ENCODE measurements at places on chromosomes 1 and 21.

DNA sequence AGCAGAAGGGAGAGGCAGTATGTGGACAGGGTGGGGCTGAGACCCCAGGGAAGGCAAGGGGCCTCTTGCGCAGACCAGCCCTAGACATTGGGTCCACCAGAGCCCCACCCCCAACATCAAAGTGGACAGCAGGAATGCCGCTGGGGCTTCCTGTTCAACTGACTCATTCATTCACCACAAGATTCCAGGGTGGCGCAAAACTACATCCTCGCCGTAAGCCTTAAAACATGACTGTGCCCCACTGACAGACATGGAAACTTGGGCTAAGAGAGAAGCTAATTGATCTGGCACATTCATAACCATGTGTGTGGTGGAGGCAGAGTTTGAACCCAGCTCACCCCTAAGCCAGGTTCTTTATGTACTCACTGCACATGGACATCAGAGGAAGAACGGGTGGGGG, 14.0 kb downstream of the COL16A1 start:
- no peak for DNase-seq

DNA sequence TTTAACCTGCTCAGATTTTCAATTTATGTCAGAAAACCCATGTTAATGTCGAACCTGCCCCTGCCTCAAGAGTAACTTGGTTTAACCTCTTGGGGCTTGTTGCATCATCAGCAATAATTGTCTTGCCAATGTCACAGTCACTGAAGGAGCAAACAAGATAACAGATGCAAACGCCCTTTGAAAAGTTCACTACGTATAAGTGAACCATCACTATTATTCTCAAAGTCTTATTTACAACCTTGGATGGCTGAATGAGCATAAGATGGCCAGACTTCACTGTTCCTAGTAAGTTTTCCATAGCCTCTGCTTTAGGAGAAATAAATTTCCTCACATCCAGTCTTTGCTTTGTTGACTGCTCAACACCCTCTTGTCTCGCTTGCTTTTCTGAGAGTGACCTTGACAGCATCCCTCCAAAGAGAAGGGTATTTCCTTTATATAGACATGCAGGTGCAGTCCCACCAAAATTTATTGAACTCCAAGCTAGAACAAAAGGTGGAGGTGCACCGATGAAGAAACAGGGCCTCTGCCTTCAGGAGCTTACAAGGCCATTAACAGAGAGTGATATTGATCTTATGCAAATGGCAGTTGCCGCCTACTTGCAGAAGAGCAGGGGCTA, 749 bp upstream of the LRIG2 start:
- DNase-seq = no peak

DNA sequence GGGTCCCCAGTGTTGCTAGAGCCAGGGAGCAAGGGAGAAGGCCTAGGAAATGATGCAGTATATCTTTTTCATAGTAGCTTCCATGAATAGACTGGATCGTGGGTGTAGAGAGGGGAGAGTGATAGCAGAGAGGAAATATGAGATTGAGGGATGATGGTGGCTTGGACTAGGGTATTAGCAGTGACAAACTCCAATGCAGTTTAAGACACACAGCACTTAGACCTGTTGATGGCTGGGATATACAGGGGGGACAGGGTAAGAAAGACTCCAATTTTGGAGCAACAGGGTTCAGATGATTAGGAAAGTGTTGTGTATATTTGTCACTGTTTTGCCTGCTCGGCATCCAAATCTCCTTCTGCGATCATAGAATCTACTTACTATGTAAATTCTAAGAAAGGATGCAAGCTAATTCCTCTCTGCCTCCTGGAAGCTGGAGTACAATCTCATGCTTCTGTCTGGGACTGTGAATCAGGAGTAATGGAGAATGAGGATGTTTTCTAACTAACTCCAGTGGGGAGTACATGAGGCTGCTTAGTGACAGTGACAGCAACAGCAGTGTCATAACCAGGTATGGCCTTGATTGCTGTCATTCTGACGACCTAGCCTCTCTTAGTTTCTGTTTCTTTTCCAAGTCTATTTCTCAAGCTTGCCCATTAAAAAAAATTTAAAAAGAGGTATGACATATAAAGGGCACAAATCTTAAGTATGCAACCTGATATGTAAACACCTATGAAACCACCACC, 47.5 kb downstream of the SYDE2 start:
- DNase-seq = no peak

- no peak for DNase-seq
Measured at GRCh38 chr1:199981584-199981983, 45.9 kb upstream of the NR5A2 start.

DNA sequence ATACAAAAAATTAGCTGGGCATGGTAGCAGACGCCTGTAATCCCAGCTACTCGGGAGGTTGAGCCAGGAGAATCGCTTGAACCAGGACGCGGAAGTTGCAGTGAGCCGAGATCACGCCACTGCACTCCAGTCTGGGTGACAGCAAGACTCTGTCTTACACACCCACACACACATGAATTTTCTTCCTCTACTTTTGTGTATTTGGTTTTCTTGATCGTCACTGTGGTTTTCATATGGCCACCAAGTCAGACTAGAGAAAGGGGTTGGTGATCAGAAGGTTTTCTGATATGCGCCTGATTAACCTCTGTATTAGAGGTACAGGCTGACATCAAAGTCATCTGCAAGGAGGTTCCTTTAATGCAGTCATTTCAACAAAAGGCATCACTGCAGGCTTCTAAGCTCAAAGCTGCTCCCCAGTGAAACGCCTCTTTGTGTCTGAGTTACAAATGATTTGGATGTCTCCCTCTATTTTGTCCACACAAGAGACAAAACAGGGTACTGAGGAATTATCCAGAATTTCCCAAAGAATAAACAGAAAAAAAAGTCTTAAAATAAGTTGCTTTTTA, 11.1 kb downstream of the SH2D1B start:
- no peak for DNase-seq

DNA sequence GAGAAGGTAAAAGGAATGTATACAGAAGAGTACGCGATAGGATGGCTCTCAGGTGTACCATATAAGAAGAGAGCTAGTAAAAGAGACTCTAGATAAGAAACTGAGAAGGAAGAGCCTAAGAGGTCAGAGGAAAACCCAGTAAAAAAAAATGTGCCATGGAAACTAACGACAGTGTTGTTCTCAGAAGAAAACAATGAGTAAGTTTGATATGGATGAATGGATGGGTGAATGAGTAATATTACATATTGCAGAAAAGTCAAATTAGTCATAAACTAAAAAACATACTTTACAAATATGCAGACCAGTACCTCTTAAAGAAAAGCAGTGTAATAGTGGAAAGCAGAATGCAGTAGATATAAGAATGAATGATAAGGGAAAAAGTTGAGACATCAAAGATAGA, 316.2 kb downstream of the HMCN1 start:
- no peak for DNase-seq

- DNase-seq = no peak
Measured at GRCh38 chr1:107707111-107707510, 257.9 kb downstream of the VAV3 start.

DNA sequence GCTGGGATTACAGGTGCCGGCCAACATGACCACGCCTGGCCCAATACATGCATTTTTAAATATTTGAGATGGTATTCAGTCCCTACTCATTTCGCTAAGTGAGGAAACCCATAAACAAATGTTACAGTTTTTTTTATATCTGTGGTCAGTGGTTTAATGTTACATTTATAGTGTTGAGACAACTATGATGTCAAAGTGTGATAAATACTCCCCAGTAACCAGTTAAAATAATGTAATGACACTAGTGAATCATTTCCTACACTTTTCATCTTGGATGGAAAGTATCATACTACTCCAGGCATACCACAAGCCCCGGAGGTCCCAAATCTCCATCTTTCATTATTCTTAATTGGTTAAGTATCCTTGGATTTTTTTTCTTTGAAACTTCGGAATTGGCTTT, 87.5 kb upstream of the KIF26B start:
- no peak for DNase-seq

- no peak for DNase-seq
Measured at GRCh38 chr1:152179566-152179965, 20.5 kb upstream of the RPTN start.

- peak; percentile 22 for DNase-seq
Measured at GRCh38 chr1:159854693-159855192, 7.7 kb downstream of the VSIG8 start.

GRCh38 chr1:36157115-36157903, 1.3 kb downstream of the MAP7D1 start:
- no peak for DNase-seq

DNA sequence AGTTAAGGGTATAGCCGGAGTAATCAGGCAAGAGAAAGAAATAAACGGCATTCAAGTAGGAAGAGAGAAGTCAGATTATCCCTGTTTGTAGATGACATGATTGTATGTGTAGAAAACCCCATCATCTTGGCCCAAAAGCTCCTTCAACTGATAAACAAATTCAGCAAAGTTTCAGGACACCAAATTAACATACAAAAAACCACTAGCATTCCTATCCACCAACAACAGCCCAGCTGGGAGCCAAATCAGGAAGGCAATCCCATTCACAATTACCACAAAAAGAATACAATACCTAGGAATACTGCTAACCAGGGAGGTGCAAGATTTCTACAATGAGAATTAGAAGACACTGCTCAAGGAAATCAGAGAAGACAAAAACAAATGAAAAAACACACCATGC, 45.3 kb downstream of the MAST2 start:
- no peak for DNase-seq

DNA sequence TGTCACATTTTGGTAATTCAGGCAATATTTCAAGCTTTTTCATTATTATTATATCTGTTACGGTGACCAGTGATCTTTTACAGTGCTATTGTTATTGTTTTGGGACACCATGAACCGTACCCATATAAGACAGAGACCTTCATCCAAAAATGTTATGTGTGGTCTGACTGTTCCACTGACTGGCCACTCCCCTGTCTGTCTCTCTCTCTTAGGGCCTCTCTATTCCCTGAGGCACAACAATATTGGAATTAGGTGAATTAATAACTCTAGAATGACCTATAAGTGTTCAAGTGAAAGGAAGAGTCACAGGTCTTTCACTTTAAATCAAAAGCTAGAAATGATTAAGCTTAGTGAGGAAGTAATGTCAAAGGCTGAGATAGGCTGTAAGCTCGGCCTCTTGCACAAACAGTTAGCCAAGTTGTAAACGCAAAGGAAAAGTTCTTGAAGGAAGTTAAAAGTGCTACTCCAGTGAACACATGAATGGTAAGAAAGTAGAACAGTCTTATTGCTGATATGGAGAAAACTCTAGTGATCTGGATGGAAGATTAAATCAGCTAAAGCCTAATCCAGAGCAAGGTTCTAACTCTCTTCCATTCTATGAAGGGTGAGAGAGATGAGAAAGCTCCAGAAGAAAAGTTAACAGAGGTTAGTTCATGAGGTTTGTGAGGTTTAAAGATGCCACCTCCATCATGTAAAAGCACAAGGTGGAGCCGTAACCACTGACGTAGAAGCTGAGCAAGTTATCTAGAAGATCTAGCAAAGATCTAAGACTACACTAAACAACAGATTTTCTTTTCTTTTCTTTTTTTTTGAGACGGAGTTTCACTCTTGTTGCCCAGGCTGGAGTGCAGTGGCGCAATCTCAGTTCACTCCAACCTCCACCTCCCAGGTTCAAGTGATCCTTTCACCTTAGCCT, 19.7 kb upstream of the DIPK1A start:
- DNase-seq = peak; percentile 9

DNA sequence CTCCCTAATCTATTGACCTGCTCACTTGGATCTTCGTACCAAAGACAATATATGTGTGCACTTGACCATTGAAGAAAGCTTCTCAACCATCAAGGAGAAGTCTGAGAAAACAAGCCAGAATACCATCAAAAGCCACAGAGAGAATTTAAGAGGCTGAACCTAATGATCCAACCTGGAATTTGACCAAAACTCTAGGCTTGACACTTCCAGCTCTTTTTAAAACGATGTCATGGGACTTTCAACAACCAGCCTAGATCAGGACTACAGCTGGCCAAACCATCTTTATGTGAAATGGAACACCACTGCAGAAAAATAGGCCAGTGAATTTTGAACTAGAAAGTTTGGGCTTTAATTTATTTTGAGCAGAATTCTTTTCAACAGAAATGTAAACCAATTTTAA, 444.4 kb downstream of the LTN1 start:
- DNase-seq = no peak

- no peak for DNase-seq
Measured at GRCh38 chr21:17231771-17232170, 281.1 kb upstream of the CXADR start.

DNA sequence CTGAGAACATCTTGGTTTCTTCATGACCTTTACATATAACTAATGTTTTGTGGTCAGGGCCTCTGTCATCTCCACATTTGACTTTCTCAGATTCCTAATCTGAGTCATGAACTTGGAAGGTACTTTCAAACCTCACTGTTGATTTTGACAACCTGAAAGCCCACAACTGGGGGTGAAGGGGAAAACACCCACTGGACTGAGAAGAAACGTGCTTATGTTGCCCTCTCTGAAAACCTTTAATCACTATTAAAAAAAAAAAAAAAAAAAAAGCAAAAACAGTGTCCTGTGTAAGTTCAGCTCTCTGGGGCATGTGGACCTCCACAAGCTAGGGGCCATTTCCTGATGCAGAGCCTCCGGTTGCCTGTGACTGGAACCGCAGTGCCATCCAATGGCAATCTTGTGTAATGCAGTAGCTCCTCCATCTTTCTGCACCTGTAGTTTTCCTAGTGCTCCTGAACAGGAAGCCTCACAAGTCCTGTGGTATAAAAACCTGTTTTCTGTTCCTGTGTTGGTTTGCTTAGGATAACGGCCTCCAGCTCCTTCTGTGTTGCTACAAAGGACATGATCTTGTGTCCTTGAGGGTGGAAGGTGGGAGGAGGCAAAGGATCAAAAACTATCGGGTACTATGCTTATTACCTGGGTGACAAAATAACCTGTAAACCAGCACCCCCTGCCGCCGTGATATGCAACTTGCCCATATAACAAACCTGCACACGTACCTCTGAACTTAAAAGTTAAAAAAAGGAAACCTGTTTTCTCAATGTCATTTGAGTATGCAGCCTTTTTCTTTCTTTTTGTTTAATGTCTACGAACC, 124.5 kb downstream of the ZNF648 start:
- DNase-seq = no peak

GRCh38 chr1:221923929-221924598, 182.2 kb upstream of the DUSP10 start:
- DNase-seq = no peak

DNA sequence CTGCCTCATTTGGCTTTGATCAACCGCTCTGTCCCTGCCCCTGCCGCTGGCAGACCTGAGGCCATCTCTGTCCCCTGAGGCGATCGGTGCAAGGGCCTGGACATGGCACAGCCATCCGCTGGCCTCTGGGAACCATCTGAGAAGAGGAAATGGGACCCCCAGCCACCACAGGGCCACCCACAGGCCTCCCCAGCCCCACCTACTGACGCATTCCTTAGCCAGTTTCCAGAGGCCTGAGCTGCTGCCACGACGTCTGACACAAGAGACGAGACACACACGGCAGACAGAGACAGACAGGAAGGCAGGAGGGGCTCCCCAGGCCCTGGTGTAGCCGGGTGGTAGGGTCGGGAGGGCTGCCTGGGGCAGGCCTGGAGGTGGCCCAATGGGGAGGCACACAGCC, 37.3 kb upstream of the EDN2 start:
- DNase-seq = no peak

DNA sequence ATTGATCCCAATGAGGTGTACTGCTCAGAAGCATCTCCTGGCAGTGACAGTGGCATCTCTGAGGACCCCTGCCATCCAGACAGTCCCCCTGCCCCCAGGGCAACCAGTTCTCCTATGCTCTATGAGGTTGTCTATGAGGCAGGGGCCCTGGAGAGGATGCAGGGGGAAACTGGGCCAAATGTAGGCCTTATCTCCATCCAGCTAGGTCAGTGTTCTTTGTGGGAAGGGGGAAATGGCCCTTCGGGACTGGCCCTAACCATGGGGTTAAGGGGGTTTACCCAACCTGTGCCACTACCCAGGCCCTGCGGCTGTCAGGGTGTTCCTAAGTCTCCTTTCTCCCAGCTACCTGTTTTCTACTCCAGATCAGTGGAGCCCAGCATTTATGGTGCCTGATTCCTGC, 1.3 kb downstream of the CREB3L4 start:
- DNase-seq = no peak
